ENCODE measurements at places on chromosomes 16 and 17.

DNA sequence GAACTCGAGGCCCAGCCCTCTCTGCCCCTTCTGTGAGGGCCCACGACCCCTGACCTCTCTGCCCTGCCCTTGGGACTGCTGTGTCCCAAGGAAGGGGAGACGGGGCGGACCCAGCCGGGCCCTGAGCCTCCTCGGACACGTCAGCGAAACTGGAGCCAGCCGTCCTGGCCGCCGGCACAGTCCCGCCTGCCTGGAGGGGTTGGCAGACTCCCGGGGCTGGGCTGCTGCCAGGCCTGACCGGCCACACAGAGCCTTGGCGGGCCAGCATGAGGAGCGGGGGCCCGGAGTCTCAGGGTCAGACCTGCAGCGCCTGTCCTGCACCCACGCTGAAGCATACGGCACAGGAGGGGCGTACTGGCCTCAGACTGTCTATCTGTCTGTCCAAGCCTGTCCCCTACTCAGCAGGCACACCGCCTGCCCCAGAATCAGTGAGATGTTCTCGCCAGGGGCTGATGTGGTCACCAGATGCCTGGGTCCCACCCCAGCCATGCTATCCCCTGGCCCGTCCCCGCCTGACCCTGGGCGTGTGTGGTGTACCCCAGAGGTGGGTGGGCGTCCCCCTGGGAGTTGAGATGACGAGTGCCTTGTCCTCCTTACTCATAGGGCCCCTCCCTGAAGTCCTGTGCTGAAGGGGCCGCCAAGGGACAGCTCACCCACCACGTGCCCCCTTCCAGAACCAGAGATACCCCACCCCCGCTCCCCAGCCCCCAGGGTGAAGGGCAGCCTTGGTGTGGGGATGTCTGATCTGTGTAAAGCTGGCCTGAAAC, 4.7 kb downstream of the VASN start:
- DNase-seq, result no peak

GRCh38 chr16:19375561-19376158, 42.0 kb upstream of the TMC5 start:
- DNase-seq, result no peak

- no peak for DNase-seq
Measured at GRCh38 chr16:47887496-47887895, 268.3 kb downstream of the ABCC12 start.

DNA sequence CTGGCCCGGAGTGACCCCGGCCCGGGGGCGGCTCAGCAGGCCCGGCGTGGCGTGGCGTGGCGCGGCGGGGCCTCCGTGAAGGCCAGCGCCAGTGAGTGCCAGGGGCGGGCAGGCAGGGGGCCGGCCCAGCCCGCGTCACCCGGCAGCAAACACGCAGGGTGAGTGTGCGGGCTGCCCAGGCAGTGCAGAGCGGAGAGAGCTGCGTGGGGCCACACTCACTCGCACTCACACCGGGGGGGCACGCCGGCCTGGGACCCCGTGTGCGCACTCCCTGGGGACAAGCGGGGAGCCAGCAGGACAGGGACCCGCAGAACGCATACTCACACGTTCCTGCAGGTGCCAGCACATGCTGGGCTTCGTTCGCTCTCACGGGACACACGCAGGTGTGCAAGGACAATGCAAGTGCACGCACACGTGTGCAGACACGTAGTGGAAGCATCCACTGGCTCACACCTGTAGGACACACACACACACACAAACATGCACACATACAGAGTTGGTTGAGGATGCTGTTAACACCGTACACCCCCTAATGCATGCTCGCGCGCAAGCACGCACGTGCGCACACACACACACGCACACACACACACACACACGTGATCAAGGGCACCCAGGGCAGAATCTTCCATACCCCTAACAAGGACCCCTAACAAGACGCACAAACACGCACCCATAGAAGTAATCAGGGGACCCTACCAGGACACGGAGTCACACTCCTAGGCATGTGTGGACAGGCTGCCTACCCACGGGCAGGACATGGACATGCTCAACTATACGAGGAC, 7.7 kb downstream of the USP6 start:
- DNase-seq, result no peak

DNA sequence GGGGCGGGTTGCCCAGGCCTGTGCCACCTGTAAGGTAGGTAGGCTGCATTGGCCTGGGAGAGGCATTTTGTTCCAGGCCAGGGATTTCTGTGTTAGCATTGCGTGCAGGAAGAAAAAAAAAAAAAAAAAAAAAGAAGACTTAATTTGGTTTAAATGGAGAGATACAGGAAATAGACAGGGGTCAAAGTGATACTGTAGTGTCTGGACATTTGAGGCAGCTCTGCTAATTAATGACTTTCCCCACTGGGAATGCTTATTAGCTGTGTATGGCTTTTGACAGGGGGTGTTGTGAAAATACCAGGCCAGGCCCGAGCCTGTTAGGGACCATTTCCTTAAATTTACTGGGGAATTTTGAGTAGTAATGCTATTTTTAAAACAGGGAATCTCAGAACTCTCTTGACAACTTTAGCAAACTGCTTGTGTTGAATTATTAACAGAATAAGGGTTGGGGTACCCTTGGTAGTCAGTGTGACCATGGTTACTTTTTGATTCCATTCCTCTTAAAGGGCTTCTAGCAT, 1.0 kb downstream of the MAP2K4 start:
- DNase-seq, result no peak

- no peak for DNase-seq
Measured at GRCh38 chr17:4204190-4204589, 59.6 kb downstream of the ANKFY1 start.

All from activated T-cell treated with anti-CD3 and anti-CD28 coated beads for 1 hour (primary cell).